ENCODE measurements at places on chromosomes 2 and 18. TPM values are rescaled to one million over a fixed set of nuclear protein-coding genes. Genes with fewer than 3 reads are reported as not detected.

Gene POTEI
- total RNA-seq: 0.24 TPM

Gene RIT2
- not detected for total RNA-seq

Gene IL1RL1
- 2.5 TPM for total RNA-seq

Gene FAM168B
- 37.2 TPM for total RNA-seq

Gene ATF2
- total RNA-seq: 36.1 TPM

Gene AKAIN1
- total RNA-seq: 0.81 TPM

Gene ASB18
- total RNA-seq: not detected

Gene VWC2L
- total RNA-seq: not detected

Gene KYNU
- 0.75 TPM for total RNA-seq

Gene POTEC
- total RNA-seq: not detected

Gene EPB41L3
- total RNA-seq: 3.8 TPM

Gene ABCG8
- not detected for total RNA-seq

GRCh38 chr2:241015439-241015838, 17.0 kb downstream of the SNED1 start:
- peak; percentile 4 for DNase-seq

GRCh38 chr18:7608781-7609201, 41.7 kb downstream of the PTPRM start:
- no peak for DNase-seq

GRCh38 chr2:136151021-136151971, 33.3 kb upstream of the CXCR4 start:
- no peak for DNase-seq

DNA sequence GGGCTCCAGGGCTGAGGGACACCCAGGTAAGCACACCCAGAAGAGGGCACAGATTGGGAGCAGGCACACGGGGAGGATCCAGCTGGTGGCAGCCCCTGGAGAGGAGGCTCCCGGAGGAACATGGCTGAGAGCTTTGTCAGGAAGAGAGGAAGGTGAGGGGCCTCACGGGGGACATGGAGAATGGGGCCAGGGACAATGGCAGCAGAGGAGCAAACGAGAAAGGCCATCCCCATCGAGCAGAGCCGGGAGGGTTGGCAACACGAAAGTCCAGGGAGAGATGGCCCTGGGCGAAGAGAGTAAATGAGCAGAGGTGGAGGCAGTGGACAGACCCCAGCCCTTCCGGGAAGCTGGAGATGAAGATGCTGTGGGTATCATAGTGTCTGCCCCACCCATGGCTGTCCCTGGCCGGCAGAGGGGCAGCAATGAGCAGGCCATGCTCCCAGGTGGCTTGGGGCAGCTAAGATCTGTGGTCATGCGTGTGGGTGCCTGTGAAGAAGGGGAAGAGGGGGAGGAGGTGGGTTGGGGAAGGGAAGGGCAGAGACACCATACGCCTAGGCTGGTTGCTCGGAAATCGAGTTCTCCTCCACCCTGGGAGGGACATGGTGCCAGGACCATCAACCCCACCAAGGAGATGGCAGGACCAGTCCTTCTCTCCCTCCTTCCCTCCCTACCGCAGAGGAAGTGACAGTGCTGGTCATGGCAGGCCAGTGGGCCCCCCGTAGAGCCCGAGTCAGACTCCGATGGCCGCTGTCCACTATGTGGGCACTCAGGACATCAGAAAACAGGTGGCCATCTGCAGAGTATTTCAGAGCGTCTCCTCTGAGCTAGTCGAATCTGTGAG, 191.7 kb downstream of the NDUFA10 start:
- no peak for DNase-seq

GRCh38 chr2:233107831-233108300, 47.7 kb downstream of the INPP5D start:
- no peak for DNase-seq

DNA sequence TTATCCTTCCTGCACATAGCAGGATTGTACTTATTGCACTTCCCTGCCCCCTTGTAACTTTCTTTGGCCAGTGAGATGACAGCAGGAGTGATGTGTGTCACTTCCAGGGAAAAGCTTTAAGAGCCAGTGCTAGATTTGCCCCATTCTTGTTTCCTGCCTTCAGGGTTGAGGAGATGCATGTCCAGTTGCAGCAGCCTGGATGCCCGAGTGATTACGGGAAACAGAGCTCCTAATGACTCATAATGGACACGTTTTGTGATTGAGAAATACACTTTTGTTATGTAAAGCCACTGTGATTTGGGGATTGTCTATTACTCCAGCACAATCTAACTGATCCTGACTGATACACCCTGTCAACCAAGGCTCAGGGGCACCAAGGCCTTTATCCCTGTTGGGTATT, 5.0 kb upstream of the TET3 start:
- DNase-seq: no peak

DNA sequence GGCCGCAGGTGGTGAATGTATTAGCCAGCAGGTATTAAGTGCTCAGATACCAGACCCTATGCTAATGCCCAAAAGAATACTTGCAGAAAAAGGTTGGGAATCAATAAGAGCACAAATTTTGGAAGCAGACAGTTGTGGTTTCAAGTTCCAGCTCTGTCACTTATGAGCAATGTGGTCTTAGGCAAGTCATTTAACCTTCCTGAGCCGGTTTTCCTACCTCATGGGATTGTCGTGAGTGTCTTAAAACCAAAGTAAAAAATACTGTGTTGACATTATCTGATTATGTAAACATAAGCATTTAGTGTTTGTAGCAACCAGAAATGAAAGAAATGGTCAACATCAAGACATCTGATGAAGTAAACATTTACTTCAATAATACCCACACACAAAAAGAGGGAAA, 93.0 kb upstream of the CHST9 start:
- DNase-seq: no peak

DNA sequence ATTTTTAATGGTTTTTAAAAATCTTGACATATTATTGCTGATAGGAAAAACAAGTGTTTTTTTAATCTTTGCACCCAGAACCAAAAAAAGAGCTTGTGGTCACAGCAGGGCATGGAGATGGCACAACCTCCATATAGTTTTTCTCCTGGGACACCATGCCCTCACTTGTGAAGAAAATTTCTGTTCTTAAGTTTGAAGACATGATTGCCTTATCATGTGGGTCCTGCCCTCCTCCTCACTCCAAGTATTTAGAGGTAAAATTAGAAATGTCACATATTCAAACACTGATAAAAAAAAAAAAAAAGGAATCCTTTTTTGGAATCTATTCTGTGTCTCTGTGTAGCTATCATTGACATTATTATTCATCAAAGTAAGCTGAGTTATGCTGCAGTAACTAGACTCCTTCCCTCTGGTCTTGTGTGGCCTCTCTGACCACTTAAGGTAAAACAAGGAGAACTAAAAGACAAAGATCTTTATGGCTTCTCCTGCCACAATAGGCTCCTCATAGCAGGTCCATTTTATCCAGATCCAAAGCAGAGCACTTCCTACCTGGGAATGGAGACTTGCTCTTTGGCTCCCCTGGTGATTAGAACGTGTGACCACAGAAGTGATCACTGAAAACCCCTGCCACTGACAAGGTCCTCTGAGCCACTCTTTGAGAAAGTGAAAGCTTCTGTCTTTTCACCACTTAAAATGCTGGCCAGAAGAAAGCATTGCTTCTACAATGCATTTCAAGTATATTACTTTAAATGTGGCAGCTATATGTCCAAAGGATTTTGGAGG, 19.8 kb downstream of the ADD2 start:
- no peak for DNase-seq

GRCh38 chr2:170895023-170895757, 33.9 kb upstream of the GORASP2 start:
- no peak for DNase-seq

GRCh38 chr2:17658251-17658843, 95.3 kb downstream of the SMC6 start:
- no peak for DNase-seq

DNA sequence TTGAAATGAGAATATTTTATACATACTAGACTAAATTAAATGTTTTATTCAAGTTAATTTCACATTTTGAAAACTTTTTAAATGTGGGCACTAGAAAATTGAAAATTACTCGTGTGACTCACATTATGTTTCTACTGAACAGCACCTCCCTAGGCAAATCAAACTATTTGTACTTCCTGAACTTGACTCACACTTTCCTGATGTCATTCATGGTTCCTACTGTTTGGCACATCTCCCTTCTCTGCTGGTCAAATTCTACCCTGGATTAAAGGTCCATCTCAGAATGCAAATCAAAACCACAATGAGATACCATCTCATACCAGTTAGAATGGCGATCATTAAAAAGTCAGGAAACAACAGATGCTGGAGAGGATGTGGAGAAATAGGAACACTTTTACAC, 16.7 kb downstream of the LHCGR start:
- DNase-seq: no peak

- no peak for DNase-seq
These were observed 281.1 kb upstream of the SLC14A2 start for GRCh38 chr18:45334191-45334590.

DNA sequence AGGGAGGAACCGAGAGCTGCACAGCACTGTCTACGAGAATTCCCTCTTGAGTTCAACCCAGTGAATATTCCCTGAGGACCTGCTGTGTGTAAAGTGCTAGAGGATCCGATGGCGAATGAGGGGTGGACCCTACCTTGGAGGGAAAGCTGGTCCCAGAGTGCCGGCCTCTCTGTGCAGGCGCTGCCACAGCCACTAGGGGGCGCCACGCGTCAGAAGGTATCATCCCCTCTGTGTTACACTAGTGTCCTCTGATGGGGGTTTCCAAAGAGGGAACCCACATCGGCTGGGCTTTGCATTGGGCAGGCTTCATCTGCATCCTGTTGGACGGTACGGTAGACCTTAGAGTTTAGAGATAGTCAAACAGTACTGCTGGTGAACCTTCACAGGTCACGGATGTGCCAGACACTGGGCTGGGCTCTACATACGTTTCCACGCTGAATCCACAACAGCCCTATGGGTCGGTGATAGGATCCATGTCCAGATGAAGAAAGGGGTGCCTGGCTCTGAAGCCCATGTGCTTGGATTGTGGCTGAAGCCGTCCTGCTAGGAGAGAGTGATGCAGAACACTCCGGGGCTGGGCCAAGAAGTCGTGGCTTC, 39.0 kb downstream of the COA5 start:
- peak; percentile 54 for DNase-seq

- no peak for DNase-seq
These were observed 126.8 kb downstream of the CDH20 start for GRCh38 chr18:61459896-61460648.

DNA sequence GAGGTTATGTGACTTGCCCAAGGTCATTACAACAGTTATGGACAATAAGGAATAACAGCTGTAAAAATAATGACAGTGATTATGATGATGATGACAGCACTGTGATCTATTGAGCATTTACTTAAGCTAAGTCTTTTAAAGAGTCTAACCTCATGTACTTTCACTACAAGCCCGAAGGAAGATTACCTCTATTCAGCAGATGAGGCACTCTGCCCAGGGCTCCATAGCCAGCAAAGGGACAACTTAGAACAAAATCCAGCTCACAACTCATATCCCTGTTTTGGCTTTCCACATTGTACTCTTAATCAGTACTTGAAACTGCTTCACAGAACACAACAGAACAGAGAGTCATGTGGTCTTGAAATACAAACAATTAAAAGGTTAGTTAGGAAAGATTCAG, 290.2 kb downstream of the ZNF385B start:
- DNase-seq: no peak

DNA sequence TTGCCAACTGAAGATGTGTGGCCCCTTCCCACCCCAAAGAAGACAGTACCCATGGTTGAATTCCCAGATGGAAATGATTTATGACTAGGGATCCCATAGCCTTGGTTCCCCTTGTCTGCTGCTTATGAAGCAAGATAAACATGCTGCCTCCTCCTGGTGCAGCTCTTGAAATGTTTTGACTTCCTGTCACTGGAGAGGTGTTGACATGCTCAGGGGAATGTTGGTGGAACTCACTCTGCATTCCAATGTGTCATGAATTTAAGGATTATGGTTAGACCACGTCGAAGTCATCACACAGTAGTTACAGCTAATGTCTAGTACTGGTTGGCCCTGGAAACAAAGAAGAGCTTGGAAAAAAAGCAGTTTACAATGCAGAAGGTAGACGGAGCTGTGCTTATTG, 69.0 kb upstream of the FAM110C start:
- no peak for DNase-seq

DNA sequence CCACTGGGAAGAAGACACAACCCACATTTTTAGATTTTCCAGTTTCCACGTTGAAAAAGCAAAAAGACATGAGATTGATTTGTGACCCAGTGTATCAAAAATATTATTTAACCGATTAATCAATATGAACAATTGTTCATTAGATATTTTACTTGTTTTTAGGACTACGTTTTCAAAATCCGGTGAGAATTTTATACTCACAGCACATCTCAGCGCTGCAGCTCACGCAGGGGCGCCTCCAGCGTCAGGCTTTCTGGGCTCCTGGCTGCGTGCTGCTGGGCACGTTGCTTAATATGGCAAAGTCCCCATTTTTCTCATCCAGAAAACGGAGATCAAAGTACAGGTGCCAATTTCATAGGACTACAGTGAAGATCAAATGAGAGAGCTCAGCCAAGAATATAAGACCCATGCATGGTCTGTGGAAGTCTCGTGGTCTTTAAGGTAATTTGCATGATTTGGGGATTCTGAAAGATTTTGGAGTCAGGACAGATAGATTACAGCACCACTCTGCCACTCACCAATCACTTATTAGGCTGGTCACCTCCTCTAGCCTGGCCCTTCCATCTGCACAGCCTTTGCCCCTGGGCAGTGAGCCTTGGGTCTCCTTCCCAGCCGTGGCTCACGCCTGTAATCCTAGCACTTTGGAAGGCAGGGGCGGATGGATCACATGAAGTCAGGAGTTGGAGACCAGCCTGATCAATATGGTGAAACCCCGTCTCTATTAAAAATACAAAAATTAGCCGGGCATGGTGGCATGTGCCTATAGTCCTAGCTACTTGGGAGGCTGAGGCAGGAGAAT, 36.2 kb downstream of the PTPN18 start:
- DNase-seq: no peak

DNA sequence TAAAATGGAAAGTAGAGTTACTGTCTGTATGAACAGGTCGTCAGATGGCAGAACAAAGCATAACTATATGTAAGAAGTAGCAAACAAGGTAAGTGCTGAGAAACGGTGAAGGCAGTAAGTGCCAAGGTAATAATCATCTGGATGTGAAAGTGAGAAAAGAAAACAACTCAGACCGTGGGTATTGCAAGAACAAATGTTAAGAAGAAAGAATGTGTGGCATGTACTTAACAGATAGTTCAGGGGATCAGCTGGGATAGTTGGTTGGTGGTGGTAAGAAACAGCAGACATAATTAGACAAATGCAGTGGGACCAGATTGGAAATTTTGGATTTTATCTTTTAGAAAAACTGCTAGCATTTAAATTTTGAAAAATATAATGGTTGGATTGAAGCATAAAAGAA, 375.8 kb upstream of the NXPH2 start:
- DNase-seq: no peak

DNA sequence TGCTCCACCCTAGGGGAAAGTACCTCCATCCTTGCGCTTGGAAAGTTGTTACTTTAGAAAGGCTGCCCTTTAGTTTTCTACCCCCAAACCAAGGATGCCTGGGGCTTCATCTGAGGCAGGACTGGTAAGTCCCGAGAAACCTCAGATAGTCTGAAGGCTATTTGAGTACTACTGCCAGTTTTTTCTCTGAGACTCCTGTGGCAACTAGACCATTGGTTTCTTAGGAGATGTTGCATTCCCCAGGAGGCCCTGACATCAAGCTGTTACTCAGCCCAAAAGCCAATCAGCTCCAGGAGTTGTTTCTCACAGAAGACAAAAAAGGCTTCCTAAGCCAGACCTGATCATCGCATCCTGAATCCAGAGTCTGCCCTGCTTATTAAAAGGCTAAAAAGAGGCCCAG, 67.2 kb downstream of the COLEC12 start:
- DNase-seq: no peak
